ENCODE measurements at places on chromosomes 3 and 15.

GRCh38 chr15:73397461-73397860 lies 28.7 kb upstream of the HCN4 start:
- DNase-seq, result no peak

DNA sequence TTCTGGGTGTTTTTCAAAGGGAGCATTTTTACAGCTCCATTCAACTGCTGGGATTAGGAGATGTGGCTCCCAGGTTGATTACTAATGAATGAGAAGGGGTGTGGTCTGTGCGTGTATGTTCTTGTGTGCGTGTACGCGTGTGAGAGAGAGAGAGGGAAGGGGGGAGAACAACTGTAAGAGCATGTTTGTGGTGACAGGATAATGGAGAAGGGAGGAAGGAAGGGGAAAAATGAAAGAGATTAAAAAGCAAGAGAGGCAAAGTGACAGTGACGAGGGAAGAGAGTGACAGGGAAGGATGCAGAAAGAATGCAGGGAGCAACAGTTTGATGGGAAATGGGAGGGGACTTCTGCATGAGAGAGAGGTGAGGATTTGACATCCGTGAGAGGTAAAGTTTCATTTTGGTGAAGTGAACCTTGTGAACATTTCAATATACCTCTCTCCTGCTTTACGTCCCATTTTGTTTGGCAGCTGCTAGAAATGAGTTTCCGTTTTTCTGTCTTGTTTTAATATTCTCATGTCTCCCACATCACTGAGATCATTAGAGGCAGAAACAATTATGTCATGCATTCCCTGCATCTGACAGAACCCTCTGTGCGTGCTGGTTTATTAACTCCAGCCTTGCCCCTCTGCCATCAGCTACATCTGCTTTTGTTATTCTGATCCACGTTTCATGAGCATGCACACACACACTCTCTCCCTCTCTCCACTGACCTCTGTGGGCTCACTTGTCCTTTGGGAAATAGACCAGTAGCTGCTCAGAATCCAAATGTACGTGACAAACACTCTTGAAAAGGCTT lies 161.6 kb downstream of the GAP43 start:
- no peak for DNase-seq

DNA sequence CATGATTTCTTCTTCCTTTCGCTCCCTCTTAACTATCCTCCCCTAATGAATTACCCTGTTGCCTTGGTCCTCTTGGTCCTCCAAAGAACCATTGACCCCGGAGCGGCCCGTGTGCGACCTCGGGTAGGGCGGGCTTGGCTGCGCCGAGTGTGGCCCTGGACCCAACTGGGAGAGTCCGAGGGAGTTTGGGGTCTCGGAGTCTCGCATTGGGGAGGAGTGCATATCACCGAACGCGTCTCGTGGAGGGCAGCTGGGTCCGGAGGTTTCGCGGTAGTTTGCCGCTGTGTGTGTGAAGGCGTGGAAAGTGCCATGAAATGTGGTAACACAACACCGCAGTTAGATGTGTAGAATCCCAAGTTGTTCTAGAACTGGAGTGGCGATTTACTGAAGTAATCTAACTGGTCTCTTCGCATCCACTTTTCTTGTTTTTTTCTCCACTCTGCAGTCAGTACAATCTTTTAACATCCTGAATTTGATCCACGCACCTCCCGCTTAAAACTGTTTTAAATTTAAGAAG lies 363 bp downstream of the GTF2E1 start:
- DNase-seq, result no peak

GRCh38 chr3:128745742-128746141 lies 19.8 kb downstream of the RAB7A start:
- DNase-seq, result no peak

- DNase-seq, result no peak
These were observed 113.0 kb upstream of the ETV5 start for GRCh38 chr3:186221760-186222378.

DNA sequence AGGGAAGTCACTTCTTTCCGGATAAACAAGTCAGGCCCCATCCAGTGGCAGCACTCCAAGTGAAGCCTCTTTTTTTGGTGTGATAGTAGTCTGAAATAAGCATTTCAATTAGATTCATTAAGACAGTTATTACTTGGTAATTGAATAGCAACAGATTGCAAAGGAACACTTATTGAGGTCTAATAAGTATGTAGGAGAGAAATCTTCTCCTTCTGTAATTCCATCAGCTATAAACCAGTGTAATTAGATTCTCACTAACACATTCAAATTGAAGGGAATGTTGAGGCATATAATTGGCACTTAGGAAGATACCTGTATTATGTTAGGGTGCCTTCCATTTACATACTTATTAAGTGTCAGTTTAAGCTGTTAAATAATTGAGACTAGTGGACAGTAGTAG lies 73.9 kb downstream of the SEMA6D start:
- DNase-seq, result no peak

DNA sequence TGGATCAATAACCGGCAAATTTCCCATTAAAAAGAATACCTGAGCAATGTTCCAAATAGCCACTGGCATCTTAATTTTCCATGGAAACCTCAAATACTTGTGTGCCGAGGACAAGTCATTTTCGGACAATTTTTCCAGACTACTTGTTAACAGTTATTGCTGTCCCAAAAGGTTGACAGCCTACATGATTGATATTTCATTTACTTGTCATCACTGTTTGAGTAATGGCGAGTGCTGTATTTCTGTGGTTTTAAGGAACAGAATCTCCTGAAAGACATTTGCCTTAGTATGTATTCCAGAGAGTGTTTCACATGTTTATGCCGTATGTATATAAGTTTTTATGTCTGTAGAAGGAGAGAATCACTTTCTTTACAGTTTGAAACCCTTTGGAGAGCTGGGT lies 36.7 kb downstream of the MAP2K5 start:
- DNase-seq, result no peak

DNA sequence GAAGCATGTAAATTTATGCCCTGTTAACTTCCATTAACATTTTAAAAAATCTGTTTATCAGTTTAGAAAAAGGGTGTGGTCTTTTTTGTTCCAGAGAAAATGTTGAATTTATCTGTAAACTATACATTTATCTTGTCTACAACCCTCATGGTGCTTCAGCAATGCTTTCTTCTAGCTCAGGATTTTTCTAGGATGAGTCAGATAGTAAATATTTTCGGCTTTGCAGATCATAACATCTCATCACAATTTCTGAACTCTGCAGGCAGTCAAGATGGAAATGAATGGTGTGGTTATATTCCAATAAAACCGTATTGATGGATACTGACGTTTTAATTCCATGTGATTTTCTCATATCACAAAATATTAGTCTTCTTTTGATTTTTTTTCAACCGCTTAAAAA lies 70.5 kb upstream of the FOXB1 start:
- DNase-seq, result no peak

DNA sequence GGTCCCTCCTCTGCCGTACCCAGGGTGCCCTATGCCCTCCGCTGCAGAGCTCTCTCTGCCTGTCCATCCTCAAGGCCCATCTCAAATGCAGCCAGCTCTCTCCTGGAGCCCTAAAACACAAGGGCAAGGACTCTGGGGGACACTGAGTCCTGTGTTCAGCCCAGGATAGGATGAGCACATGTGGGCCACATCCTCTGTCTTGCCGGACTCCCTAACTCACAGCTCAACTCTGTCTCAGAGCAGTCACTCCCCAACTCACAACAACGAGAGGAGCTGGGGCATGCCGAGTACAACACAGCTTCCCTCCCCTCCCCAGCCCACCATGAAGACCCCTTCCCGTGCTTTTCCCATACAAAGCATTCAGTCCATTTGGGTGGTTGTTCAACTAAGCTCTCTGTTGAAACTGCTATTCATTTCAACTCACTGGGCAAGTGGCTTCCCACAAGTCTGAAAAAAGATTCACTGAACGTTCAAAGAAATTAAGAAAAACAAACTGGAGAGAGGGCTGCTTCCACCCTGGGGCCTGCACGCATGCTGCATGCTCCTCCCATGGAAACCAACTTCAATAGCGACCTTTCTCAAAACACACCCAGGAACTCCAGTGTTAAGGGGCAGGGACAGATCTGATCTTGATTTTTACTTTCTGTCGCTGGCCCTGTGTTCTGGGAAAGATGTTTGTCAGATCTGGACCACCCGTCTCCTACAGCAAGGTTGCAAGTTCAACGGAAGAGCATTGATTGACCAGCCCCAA lies 124.3 kb upstream of the IGF1R start:
- DNase-seq, result no peak
